ENCODE measurements at places on chromosomes 4 and X. TPM values are rescaled to one million over a fixed set of nuclear protein-coding genes. Genes with fewer than 3 reads are reported as not detected.

DNA sequence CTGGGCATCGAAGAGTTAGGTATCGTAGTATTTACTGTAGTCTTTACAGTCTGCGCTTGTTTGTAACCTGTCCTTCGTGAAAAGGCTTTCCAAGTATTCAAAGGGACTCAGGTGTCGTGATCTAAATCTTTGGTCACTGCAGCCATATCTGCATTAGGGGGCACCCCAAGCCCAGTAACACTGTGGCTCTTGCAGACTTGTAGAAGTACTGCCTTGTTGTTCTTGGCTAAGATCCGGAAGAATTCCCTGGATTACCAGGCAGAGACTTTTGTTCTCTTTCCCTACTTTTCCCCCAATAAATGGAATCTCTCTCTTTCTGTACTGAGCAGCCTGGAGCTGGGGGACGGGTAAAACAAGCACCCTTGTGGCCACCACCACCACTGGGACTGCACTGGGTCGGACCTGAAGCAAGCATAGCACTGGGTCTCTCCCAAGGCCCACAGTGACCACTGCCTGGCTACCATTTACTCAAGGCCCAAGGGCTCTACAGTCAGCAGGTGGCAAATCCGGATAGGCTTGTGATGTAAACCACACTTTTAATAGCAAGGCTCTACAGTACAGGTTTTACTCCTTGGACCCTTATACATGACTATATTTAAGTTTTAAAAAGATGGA, 12.0 kb downstream of the CXorf58 start:
- no peaks in the 10 kb centered on the region for H3K36me3 ChIP-seq
- H3K4me3 ChIP-seq: no peak overlapping the region
- H3K27me3 ChIP-seq: no peaks in the 10 kb centered on the region
- DNase-seq: no peak
- no peak overlapping the region for H3K27ac ChIP-seq
- H3K4me1 ChIP-seq: no peaks in the 10 kb centered on the region

DNA sequence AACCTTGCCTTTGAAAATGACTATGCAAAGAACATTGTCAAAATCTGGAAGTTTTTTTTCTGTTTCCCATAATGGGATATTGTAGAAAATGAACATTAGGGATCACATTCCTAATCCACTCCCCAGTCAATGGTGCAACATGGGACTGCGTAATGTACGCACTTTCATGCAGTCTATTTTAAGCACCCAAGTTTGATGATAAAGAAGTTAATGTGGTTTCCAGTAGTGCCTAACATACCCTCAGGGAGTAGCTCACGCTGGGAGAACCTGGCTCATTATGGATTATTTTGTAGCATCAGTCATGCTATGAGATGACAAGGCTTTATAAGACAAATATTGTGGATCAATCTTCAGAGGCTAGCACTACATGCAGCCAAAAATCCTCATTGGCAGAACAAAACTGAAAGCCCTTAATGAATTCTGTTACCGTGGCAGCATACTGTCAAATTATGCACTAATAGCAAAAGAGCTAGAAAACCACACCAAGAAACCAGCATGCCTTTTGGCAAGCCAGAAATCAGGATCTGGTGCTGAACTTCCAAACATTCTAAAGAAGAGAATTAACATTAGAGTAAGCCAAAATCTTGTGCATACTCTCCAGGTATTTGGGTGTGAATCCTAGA, 1392.8 kb upstream of the TENM3 start:
- no peaks in the 10 kb centered on the region for H3K36me3 ChIP-seq

GRCh38 chr4:4417886-4418285, 31.0 kb downstream of the NSG1 start:
- no peaks in the 10 kb centered on the region for H3K27me3 ChIP-seq
- no peak overlapping the region for H3K4me3 ChIP-seq
- H3K4me1 ChIP-seq: no peaks in the 10 kb centered on the region
- no peak for DNase-seq
- no peak overlapping the region for H3K27ac ChIP-seq
- H3K36me3 ChIP-seq: peaks cover 24% of the 10 kb centered on the region

GRCh38 chrX:121579016-121579760, 531.8 kb downstream of the GLUD2 start:
- DNase-seq: peak; percentile 36
- no peaks in the 10 kb centered on the region for H3K27me3 ChIP-seq
- no peaks in the 10 kb centered on the region for H3K36me3 ChIP-seq
- no peaks in the 10 kb centered on the region for H3K4me1 ChIP-seq
- H3K27ac ChIP-seq: no peak overlapping the region

- H3K4me3 ChIP-seq: no peak overlapping the region
- DNase-seq: peak; percentile 62
- no peaks in the 10 kb centered on the region for H3K36me3 ChIP-seq
- H3K27ac ChIP-seq: no peak overlapping the region
Observed at GRCh38 chr4:83490876-83491450, 6.1 kb upstream of the ABRAXAS1 start.

DNA sequence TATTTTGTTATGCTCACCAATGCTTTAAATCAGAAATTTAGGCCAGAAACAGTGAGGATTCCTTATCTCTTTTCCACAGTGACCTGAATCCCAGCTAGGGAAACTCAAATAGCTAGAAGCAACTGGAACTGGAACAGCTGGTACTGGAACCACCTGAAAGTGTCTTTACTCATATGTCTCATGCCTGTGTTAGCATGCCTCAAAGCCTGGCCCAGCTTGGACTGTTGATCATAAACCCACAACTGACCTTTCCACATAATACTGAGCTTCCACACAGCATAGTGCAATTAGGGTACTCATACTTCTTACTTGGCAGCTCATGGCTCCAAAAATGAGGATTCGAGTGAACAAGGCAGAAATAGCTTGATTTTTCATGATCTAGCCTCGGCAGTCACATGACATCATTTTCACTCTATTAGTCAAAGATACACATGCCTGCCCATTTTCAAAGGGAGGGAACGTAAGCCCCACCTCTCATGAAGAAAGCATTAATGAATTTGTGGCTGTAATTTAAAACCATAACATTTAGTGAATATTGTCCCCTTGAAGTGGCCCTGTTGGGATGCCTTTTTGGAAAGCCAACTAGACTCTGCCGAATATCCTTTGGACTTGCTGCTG, 80.8 kb upstream of the ACSL1 start:
- H3K4me1 ChIP-seq: no peaks in the 10 kb centered on the region
- no peak overlapping the region for H3K27ac ChIP-seq
- no peak for DNase-seq
- H3K36me3 ChIP-seq: no peaks in the 10 kb centered on the region

DNA sequence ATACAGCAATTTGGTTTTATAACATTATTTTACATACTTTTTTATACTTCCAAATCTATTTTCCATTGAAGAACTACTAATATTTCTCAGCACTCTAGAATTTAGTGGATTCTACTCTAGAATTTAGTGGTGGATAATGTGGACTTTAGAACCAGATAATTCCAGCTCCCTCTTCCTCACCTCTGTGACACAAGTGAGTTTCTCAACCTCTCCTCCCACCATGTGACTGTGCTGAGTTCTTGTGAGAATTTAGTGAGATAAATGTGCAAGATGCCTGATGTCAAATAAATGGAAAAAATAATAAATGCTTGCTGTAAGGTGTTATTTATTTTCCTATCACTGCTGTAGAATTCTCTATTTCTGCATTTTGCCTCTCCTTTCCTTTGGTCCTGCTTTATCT, 107.3 kb downstream of the CPEB2 start:
- H3K27ac ChIP-seq: no peak overlapping the region
- no peaks in the 10 kb centered on the region for H3K36me3 ChIP-seq
- H3K27me3 ChIP-seq: no peaks in the 10 kb centered on the region

GRCh38 chr4:143554728-143555597, 41.5 kb downstream of the SMARCA5 start:
- no peaks in the 10 kb centered on the region for H3K27me3 ChIP-seq
- no peak for DNase-seq
- H3K4me1 ChIP-seq: peaks cover 2% of the 10 kb centered on the region
- no peak overlapping the region for H3K4me3 ChIP-seq
- no peak overlapping the region for H3K27ac ChIP-seq

GRCh38 chr4:119834906-119835612, 206.5 kb upstream of the PDE5A start:
- peaks cover 3% of the 10 kb centered on the region for H3K27me3 ChIP-seq
- H3K27ac ChIP-seq: no peak overlapping the region
- no peak for DNase-seq
- H3K4me3 ChIP-seq: no peak overlapping the region

DNA sequence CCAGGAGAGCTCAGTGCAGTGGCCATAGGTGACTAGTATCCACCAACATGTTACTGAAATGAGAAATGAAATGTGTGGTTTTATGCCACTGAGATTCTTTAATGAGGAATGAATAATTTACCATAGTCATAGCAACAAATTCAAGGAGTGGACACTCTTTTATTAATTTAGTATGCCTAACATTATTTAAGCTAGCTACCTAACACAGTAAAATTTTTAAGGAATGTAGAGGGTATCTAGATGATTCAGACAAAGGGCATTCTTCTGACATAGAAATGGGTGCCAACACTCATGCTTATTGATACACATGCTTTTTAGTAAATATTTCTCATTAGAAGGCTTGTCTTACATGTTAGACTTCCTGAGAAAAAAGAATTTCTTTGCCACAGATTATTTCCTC, 33.3 kb upstream of the SULT1B1 start:
- DNase-seq: no peak
- H3K36me3 ChIP-seq: no peaks in the 10 kb centered on the region
- no peaks in the 10 kb centered on the region for H3K4me1 ChIP-seq
- no peak overlapping the region for H3K27ac ChIP-seq
- H3K4me3 ChIP-seq: no peak overlapping the region

MGARP gene
- 2.4 TPM for total RNA-seq

GLRA3 gene
- total RNA-seq: not detected

HOPX gene
- total RNA-seq: not detected

UGT2B15 gene
- not detected for total RNA-seq
